ENCODE measurements at places on chromosomes 11 and 22.
A peak's percentile ranks its signal among the peaks of the same experiment; 100 is the strongest.

DNA sequence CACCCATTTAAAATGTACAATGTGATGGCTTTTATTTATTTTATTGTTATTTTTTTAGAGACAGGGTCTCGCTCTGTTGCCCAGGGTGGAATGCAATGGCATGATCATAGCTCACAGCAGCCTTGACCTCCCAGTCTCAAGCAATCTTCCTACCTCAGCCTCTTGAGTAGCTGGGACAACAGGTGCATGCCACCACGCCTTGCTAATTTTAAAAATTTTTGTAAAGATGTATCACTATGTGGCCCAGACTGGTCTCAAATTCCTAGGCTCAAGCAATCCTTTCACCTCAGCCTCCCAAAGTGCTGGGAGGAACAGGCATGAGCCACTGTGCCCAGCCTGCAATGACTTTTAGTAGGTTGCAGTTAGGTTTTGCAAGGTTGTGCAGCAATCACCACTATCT lies 14.3 kb downstream of the CLDN5 start:
- no peak for DNase-seq

- no peak for DNase-seq
These were observed 105.7 kb downstream of the MICAL2 start for GRCh38 chr11:12216041-12216451.

- DNase-seq: no peak
These were observed 1.6 kb downstream of the SPON1 start for GRCh38 chr11:13963949-13964770.

- no peak for DNase-seq
These were observed 36.5 kb upstream of the DNAJB13 start for GRCh38 chr11:73914284-73914683.

- DNase-seq: no peak
These were observed 44.3 kb upstream of the A4GALT start for GRCh38 chr22:42764895-42765363.

GRCh38 chr22:47927648-47928210 lies 1165.3 kb downstream of the TBC1D22A start:
- DNase-seq: no peak

DNA sequence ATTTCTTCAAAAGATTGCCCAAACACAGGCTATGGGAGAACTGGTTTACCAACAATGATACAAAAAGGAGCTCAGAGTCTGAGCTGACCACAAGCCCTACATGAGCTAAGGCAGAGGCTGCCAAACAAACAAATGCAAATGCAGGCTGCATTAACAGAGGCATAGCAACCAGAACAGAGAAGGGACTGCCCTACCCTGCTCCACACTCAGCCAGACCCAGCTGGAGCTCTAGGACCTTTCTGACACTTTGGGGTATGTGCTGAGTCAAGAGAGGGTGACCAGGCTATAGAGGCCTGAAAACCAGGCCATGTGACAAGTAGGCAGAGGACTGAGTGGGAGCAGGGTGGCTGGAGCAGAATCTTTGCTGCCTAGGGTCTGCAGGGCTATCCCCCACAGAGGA lies 17.8 kb upstream of the P2RY2 start:
- no peak for DNase-seq

DNA sequence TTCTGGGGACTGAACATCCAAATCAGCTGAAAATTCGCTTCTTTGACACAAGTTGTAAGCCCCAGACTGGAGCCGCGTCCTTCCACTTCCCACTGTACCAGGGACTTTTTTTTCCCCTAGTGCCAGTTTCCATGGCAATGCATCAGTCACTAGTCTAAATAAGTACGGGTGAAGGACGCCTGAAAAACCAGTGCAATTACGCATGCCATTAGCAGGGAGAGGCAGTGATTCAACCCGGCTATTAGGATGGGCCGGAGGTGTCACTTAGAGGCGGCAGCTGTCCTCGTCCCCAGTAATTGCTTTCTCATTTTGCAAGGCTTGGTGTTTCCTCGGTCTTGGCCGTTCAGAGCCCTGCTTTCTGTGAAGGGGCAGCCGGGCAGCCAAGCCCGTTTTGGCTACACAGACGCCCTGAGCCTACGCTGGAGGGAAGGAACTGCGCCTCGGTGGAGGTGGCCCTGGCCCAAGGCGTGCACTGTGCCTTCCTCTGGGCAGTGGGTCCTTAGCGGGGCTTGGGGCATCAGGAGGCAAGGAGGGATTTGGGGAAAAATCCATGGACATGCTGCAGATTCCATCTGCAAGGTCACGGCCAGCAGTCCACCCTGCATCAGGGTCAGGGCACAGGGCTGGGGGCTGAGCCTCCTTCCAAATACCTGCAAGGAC lies 319.7 kb downstream of the CTTN start:
- DNase-seq: peak; percentile 12

DNA sequence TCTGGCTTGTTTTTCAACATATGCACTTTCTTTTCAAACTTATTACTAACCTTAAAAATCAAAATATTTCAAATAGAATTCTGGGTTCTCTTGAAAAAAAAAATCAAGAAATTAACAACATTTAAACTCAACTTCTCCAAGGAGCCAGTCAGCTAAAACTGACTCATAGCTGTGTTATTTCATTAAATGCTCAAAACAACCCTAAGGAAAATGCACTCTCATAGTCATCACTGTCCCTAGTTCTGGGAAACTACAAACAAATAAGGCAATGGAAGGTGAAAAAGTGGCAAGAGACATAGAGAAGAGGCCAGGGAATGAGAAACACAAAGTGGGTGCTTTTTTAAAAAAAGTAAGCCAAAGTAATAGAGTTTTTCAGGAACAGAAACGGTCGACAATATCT lies 4.1 kb upstream of the ARHGAP20 start:
- no peak for DNase-seq

GRCh38 chr11:8765294-8765693 lies 82.7 kb downstream of the RPL27A start:
- DNase-seq: no peak

DNA sequence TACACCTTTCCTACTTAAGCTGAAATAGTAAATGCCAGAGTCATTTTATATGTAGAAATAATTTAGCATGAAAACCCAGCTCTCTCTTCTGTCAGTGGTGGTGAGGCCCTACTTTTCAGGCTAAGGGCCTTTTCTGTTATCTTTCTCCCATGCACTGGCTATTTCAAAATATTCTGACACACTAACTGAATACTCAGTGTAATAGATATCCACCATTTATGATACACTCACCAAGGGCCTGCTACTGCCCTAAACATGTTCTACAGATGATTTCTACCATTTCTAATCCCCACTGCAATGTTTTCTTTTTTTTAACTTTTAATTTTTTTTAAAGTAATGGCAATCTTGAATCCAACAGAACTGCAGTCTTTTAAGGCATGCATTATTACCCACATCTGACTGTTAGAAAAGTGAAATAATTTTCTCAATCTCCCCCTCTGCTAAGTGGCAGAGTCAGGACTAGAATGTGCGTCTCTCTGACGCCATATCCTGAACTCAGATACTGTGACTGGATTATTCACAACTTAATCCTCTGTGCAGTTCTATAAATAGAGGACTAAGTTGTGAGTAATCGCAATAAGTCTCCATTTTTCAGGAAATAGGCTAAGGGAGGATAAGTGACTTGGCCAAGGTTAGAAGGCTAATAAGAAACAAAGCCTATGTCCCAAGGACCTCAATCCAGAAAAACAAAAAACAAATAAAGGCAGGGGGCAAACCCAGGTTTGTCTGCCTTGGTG lies 44.0 kb downstream of the GRAMD1B start:
- peak; percentile 93 for DNase-seq

- DNase-seq: no peak
These were observed 5.3 kb downstream of the IFITM10 start for GRCh38 chr11:1744891-1745700.

DNA sequence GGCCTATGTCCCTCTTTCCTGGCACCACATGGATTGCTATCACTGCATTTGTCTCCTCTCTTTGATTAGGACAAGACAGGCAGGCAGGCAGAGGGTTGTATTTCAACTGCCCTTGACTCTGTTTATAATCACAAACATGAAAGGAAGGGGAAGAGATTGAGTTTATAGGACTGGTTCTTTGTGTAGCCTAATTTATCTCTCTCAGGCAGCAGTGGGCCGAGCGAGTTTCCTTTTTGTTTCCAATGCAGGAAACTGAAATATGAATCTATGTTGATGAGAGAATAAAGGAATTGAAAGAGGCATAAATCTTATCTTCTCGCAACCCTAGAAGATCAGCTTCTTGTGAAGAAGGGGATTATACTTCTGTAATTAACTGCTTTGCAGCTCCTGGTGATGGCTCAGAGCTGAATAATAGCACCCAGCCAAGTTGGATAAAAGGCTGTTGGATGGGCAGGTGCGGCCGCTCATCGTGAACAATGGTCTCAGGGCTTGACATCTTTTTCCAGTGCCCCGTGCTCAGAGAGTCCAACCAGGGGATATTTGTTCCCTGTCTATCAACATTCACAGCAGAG lies 80.6 kb upstream of the SYT13 start:
- no peak for DNase-seq

GRCh38 chr11:35009191-35009943 lies 92.9 kb downstream of the PDHX start:
- peak; percentile 78 for DNase-seq

DNA sequence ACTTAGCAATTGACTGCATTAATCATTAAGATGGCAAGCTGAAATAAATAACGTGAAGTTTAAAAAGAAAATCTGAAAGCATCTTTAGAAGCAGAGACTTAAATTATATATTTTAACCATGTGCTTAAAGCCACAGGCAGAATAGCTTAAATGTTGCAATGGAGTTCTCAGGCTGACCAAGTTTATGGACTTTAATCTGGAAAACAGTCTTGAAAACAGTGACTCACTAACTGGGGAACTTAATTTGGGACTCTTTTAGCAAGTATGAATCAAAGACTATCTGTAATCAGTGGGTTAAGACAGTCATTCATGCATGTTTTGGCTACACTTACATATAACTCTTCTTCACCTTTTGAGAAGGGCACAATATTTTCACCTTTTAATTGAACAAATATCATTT lies 12.6 kb upstream of the GLYATL1 start:
- peak; percentile 66 for DNase-seq

DNA sequence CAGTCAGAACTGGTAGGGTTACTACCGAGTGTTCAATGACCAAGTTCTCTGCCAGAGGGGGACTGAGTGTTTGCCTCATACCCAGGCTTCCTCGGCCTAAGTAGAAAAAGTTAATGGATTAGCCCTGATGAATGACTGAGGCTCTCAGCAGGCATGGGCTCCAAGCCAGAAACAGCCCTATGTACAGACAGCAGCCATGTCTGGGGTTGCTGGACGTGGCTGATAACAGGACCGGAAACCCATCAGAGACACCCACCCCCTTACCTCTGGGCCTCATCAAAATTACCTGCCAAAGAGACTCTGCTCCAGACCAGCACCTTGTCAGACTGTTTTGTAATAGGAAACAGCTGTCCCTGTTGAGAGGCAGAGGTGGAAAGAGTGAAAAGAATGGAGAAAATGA lies 351.4 kb downstream of the ETS1 start:
- no peak for DNase-seq

DNA sequence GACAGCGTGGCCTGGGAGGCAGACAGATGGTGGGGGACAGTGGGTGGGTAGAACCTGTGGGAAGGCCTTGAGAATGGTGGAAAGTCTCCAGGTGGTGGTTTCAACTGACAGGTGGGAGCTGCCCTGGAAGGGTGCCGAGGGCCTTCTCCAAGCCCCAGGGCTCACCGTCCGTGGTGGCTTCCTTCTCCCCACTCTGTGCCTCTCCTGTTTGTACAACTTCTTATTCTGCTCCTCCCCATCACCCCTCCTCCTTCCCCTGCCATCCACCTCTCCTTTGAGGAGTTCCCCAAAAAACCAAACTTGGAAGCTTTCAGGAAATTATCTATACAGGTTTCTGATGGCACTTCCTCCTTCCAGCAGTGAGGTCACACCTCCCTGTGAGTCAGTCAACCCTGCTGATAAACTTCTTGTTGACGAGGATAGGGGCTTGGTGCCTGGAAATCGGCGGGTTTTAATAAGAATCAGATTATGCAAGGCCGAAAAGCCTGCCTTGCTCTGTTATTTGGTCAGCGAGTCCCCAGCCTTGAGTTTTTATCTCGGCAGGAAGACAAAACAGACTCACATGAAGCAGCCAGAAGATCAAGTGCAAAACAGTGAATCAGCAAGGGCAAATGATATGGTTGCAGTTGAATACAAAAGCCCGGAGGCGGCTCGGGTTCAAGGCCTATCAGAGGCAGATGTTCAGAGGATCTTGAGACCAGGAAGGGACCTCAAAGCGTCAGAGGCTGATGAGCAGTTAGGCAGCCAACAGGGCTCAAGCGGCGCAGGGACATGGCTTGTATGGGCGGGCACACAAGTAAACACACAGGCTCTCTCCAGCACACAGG lies 9.5 kb upstream of the ST3GAL4 start:
- DNase-seq: no peak

DNA sequence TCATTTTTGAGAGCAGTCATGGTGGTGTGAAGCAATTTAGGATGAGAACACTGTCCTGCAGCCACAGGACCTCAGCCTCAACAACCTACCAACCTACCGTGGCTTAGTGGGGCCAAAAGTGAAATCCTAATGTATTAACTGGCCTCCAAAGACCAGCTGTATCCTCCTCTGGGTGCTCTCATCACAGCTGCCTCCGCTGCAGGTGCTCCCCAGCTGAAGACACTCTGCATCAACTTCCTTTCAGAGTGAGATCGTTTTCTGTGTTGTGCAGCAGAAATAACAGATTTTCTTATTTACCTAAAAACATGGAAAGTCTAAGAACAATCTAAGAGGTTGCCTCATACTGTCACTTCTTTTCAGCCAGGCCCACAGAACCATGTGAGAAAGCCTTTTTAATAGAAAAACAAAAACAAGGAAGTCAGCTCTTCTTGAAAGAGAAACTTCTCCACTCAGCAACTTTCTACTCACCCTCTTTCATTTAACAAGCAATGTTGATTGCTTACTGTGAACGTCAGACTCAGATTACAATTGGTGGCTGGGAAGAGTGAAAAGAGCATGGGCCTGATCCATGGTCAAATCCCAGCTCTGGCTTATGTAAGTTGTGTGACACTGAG lies 136.1 kb downstream of the TENM4 start:
- DNase-seq: no peak

DNA sequence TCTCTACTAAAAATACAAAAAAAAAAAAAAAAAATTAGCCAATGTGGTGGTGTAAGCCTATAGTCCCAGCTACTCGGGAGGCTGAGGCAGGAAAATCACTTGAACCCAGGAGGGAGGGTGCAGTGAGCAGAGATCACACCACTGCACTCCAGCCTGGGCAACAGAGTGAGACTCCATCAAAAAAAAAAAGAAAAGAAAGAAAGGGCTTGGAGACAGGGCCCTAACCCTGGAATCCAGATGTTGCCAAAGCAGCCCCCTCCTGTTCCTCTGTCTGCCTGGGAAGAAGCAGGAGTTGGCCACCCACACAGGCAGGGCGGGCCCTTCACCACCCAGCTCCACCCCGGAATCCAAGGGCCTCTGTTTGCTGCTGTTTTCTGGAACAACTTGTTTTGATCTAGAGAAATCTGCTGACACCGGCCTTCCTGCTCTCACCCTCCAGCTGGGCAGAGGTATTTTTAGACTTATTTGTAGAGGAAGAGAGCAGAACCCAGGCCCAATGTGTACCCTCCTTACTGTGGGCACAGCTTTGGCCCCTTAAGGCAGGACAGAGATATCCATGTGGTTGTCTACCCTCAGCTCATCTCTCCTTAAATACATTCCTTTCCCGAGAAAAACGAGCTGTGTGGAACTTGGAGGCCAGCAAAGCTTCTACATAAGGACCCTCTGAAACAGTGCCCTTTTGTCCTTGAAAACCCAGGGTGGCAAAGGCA lies 2.7 kb upstream of the NEAT1 start:
- DNase-seq: peak; percentile 94
